ENCODE measurements at places on chromosomes 4 and X. TPM values are rescaled to one million over a fixed set of nuclear protein-coding genes. Genes with fewer than 3 reads are reported as not detected.

- H3K27ac ChIP-seq, result no peak overlapping the region
- DNase-seq, result no peak
- no peaks in the 10 kb centered on the region for H3K4me1 ChIP-seq
- H3K36me3 ChIP-seq, result no peaks in the 10 kb centered on the region
- no peak overlapping the region for H3K4me3 ChIP-seq
- no peaks in the 10 kb centered on the region for H3K27me3 ChIP-seq
These were observed 24.4 kb downstream of the MFAP3L start for GRCh38 chr4:170001745-170002267.

GRCh38 chr4:61531188-61531587, 331.1 kb downstream of the ADGRL3 start:
- no peaks in the 10 kb centered on the region for H3K27me3 ChIP-seq
- no peaks in the 10 kb centered on the region for H3K36me3 ChIP-seq
- H3K27ac ChIP-seq, result no peak overlapping the region
- no peaks in the 10 kb centered on the region for H3K4me1 ChIP-seq
- DNase-seq, result no peak
- H3K4me3 ChIP-seq, result no peak overlapping the region

- H3K36me3 ChIP-seq, result no peaks in the 10 kb centered on the region
- no peak for DNase-seq
- no peaks in the 10 kb centered on the region for H3K4me1 ChIP-seq
- no peak overlapping the region for H3K27ac ChIP-seq
- H3K27me3 ChIP-seq, result no peaks in the 10 kb centered on the region
- no peak overlapping the region for H3K4me3 ChIP-seq
These were observed 74.3 kb upstream of the PPP2R3B start for GRCh38 chrX:460823-461640.

DNA sequence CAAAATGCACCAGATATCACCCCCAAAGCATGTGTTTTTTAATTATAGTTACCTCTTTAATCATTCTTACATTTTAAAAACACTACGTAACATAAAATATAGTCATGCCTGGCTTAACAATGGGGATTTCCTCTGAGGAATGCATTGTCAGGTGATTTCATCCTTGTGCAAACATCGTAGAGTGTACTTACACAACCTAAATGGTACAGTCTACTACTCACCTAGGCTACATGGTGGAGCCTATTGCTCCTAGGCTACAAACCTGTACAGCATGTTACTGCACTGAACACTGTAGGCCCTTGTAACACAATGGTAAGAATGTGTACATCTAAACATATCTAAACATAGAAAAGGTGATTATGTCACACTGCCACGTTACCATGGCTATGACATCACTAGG, 208.6 kb downstream of the SPOCK3 start:
- no peak for DNase-seq
- H3K4me3 ChIP-seq, result no peak overlapping the region
- no peak overlapping the region for H3K27ac ChIP-seq
- no peaks in the 10 kb centered on the region for H3K36me3 ChIP-seq
- H3K4me1 ChIP-seq, result no peaks in the 10 kb centered on the region

GRCh38 chr4:173046818-173047217, 121.8 kb upstream of the GALNT7 start:
- no peaks in the 10 kb centered on the region for H3K4me1 ChIP-seq
- H3K27ac ChIP-seq, result no peak overlapping the region
- H3K36me3 ChIP-seq, result no peaks in the 10 kb centered on the region

GRCh38 chrX:48720577-48721250, 24.2 kb downstream of the SUV39H1 start:
- H3K4me3 ChIP-seq, result no peak overlapping the region
- no peak overlapping the region for H3K27ac ChIP-seq
- H3K4me1 ChIP-seq, result no peaks in the 10 kb centered on the region
- H3K36me3 ChIP-seq, result no peaks in the 10 kb centered on the region
- H3K27me3 ChIP-seq, result no peaks in the 10 kb centered on the region
- DNase-seq, result no peak

- H3K4me3 ChIP-seq, result no peak overlapping the region
- H3K27me3 ChIP-seq, result no peaks in the 10 kb centered on the region
- no peak overlapping the region for H3K27ac ChIP-seq
These were observed 17.7 kb upstream of the P2RY8 start for GRCh38 chrX:1554469-1555210.

GRCh38 chr4:109945056-109945455, 32.4 kb downstream of the EGF start:
- no peak overlapping the region for H3K4me3 ChIP-seq
- H3K36me3 ChIP-seq, result no peaks in the 10 kb centered on the region
- H3K27me3 ChIP-seq, result no peaks in the 10 kb centered on the region
- no peaks in the 10 kb centered on the region for H3K4me1 ChIP-seq

DNA sequence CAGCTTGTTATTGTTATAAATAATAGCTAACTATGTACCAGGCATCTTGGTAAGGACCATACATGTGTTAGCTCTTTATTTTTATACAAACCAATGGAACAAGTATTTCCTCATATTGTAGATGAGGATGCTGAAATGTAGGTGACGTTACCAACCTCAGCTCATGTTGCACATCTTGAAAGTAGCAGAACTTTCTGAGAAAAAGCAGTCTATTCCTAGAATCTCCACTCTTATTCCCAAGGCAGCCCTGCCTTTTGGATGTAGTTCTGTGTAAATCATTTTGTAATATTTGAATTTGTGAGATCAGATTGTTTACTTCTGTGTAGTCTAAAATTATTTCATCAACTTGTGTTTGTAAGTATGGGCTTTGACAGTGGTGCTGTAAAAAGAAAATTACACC, 5.3 kb downstream of the FHDC1 start:
- no peaks in the 10 kb centered on the region for H3K36me3 ChIP-seq
- peaks cover 5% of the 10 kb centered on the region for H3K4me1 ChIP-seq
- no peak for DNase-seq
- no peak overlapping the region for H3K27ac ChIP-seq

GRCh38 chrX:3184176-3184930, 143.1 kb downstream of the ARSF start:
- DNase-seq, result peak; percentile 0
- H3K27ac ChIP-seq, result no peak overlapping the region
- no peaks in the 10 kb centered on the region for H3K4me1 ChIP-seq
- H3K4me3 ChIP-seq, result no peak overlapping the region

DNA sequence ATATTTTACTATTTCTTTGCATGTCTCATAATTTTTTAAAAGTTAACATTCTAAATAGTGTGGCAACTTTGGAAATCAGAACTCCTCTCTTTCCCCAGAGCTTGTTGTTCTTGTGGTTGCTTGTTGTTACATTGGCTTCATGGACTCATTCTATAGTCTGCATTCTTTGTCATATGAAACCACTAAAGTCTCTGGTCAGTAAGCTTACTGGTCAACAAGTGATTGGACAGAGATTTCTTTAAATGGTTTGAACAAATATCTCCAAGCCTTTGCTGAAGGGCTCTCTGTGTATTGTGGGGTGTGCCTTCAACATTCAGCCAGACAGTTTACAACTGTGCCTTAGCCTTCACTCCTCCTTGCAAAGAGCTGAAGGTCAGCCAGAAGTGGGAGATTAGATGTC, 147.2 kb downstream of the OPHN1 start:
- no peak overlapping the region for H3K27ac ChIP-seq
- no peak for DNase-seq
- peaks cover 3% of the 10 kb centered on the region for H3K4me1 ChIP-seq
- H3K27me3 ChIP-seq, result no peaks in the 10 kb centered on the region
- no peaks in the 10 kb centered on the region for H3K36me3 ChIP-seq

DNA sequence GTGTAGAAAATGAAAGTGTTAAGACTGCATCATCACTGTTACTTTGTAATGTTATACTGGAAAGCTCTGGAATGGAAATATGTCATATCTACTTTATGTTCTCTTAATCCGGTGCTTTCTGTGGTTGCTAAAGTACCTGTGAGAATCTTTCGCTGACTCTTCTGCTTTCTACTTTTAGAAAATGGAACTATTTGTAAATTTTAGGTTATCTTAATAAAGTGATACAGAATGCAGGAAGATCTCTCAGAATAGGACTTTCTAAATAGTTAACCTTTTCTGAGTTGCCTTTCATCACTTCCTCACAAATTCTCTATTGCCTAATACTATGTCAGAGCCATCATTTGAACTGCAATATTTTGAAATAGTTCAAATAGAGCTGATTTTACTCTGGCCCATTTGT, 69.3 kb downstream of the BMP2K start:
- no peaks in the 10 kb centered on the region for H3K27me3 ChIP-seq
- no peak overlapping the region for H3K4me3 ChIP-seq
- no peak for DNase-seq
- H3K4me1 ChIP-seq, result no peaks in the 10 kb centered on the region

DNA sequence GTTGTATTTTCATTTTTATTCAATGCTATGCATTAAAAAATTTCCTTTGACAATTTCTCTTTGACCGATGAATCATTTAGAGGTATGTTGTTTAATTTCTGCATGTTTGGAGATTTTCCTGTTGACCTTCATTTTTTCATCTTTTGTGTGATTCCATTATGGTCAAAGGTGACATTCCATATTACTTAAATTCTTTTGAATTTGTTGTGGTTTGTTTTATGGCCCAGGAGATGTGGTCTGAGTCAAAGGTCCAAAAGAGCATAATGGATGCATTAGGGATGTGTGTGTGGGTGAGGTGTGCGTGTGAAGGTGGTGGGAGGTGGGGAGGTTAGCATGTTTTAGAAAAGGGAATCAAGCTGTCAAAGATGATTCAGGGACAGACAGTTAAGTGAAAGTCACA, 76.0 kb upstream of the GIMD1 start:
- DNase-seq, result no peak
- no peak overlapping the region for H3K4me3 ChIP-seq
- H3K27ac ChIP-seq, result no peak overlapping the region
- H3K4me1 ChIP-seq, result no peaks in the 10 kb centered on the region
- no peaks in the 10 kb centered on the region for H3K36me3 ChIP-seq
- no peaks in the 10 kb centered on the region for H3K27me3 ChIP-seq

DNA sequence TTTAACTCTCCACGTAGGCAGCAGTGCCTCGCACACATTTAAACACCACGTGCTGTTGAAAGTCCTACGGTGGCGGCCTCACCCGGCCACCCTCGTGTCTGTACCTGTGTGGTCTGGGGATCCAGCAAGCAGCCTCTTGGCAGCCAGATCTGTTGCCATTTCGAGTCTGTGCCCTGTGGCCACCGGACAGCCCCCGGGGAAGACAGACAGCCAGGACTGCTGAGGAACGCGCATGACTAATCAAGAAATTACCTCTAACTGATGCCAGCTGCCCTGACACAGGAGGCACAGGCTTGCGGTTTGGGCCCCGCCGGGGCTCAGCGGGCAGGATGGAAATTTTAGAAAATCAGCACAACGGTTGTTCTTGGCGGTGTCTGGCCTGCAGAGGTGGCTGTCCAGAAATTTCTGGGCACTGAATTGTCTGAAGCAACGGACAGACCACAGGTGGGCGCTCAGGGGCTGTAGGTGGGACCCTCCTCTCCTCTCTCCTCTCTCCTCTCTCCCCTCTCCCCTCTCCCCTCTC, 15.6 kb upstream of the ASMTL start:
- no peak overlapping the region for H3K4me3 ChIP-seq
- H3K36me3 ChIP-seq, result no peaks in the 10 kb centered on the region
- peak overlapping the region; percentile 88 for H3K27ac ChIP-seq
- no peak for DNase-seq

- H3K36me3 ChIP-seq, result no peaks in the 10 kb centered on the region
- H3K27me3 ChIP-seq, result no peaks in the 10 kb centered on the region
- no peak overlapping the region for H3K27ac ChIP-seq
- no peak for DNase-seq
These were observed 246.4 kb upstream of the TRAM1L1 start for GRCh38 chr4:117331817-117332216.

DNA sequence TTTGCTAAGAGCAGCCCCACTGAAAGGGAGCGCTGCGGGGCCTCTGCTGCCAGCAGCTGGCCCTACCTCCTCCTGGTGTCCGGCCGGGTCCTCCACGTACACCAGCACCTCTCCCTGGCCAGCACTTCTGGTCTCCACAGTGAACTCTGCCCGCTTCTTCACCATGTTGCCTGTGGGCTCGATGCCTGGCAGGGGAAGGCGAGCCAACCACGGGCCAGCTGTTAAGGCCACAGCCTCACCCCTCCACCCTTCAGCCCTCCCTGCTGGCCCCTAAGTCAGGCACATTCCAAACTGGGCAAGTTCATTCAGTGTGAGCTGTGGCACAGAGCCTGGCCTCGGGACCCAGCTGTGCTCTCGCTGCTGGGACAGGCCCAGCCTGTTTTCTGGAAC, 7.8 kb downstream of the FLNA start:
- H3K27ac ChIP-seq, result no peak overlapping the region
- peaks cover 3% of the 10 kb centered on the region for H3K36me3 ChIP-seq
- no peak overlapping the region for H3K4me3 ChIP-seq
- H3K27me3 ChIP-seq, result no peaks in the 10 kb centered on the region
- no peak for DNase-seq
- no peaks in the 10 kb centered on the region for H3K4me1 ChIP-seq

DNA sequence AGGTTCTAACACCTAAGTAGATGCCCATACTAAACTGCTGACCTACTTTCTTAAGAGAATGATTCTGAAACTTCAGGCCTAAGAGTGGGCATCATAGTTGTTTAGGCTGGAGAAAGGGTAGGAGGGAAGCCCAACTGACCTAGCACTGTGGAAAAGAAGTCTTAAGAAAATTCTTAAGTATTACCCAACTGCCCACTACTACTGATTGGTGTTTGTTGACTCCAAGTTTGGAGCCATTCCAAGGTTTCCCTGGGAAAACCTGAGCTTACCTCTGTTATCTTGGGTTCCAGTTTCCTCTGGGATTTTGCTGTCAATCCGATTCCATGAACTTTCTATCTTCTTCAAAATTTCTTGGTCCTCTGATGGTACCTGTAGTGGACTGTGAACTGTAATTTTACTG, 23.9 kb downstream of the ANKRD17 start:
- H3K4me1 ChIP-seq, result no peaks in the 10 kb centered on the region
- no peak overlapping the region for H3K4me3 ChIP-seq
- H3K27ac ChIP-seq, result no peak overlapping the region
- H3K27me3 ChIP-seq, result no peaks in the 10 kb centered on the region

GRCh38 chrX:43140582-43140981, 362.6 kb upstream of the PPP1R2C start:
- H3K4me3 ChIP-seq, result no peak overlapping the region
- H3K4me1 ChIP-seq, result no peaks in the 10 kb centered on the region
- DNase-seq, result no peak
- H3K27me3 ChIP-seq, result no peaks in the 10 kb centered on the region

- no peak overlapping the region for H3K4me3 ChIP-seq
- no peaks in the 10 kb centered on the region for H3K4me1 ChIP-seq
- no peak for DNase-seq
- no peak overlapping the region for H3K27ac ChIP-seq
- no peaks in the 10 kb centered on the region for H3K36me3 ChIP-seq
These were observed 38.3 kb downstream of the AFAP1 start for GRCh38 chr4:7901311-7901885.

DNA sequence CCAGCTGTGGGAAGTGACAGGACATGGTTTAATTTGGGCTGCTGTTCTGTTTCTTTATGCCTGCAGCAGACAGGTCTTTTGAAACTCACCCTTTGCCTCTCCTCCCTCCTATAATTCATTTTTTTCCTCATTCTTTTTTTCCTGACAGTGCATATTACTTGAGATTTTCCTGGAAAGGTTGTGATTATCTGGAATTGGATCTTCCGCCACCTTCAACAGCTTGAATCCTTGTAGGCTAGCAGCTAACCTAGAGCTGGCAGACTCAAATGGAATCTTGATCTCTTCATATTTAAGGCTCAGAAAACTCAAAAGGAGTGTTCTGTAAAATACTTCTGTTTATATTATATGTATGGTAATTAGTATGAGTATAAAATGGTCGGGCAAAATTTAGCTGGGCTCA, 49.3 kb upstream of the CLCN4 start:
- no peak overlapping the region for H3K4me3 ChIP-seq
- H3K36me3 ChIP-seq, result no peaks in the 10 kb centered on the region
- H3K27ac ChIP-seq, result no peak overlapping the region
- H3K4me1 ChIP-seq, result no peaks in the 10 kb centered on the region

Gene LRP2BP
- polyA plus RNA-seq, result not detected

Gene IL2RG
- 30.0 TPM for polyA plus RNA-seq

Gene NFKB1
- polyA plus RNA-seq, result 29.6 TPM

Gene CLDN2
- 36.1 TPM for polyA plus RNA-seq

Gene GDPD2
- polyA plus RNA-seq, result 2.6 TPM

Gene CLCN4
- under 0.01 TPM for polyA plus RNA-seq

Gene TLR10
- polyA plus RNA-seq, result 1.7 TPM

Gene MAOA
- polyA plus RNA-seq, result 164 TPM
